ENCODE measurements at places on chromosomes 5 and 9.

DNA sequence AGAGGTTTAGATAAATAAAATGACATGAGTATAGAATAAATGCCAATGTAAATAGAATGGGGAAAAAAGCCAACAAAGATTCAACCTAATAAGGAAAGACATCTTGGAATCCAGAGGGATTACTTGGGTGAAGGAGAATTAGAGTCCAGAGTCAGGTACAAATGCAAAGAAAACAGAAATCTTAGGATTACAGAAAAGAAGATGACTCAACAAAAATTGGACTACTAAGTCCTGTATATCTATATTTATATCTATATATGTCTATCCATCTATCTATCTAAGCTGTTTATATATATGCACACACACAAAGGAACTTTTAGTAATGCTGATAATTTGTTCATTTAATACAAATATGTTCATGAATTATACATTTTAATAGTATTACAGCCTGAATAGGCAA is 27.6 kb downstream of the FAM174A start:
- no peak for DNase-seq

- DNase-seq, result no peak
Observed at GRCh38 chr5:150119421-150120061, 33.2 kb upstream of the CSF1R start.

GRCh38 chr5:161676103-161676502 is 9.4 kb upstream of the GABRA6 start:
- peak; percentile 24 for DNase-seq

- DNase-seq, result no peak
Observed at GRCh38 chr9:113978725-113979342, 99.3 kb downstream of the AMBP start.

DNA sequence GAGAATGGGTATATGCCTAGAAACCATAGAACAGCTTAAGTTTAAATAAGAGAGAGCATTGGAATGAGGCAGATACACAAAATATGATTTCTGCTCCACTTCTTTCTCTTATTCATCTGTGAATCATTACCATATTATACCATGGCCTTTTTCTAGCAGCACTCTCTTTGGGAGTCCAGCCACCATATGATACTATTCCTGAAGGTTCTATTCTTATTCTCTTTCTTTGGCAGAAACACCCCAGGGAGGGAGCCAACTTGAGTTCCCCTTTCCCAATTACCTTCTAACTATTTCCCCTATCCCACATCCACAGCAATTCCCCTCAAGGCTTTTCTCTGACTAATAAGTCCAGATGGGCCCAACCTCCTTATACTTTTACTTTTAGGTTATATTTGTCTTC is 55.9 kb downstream of the NDUFAF2 start:
- DNase-seq, result peak; percentile 9

GRCh38 chr5:16918156-16918555 is 17.9 kb downstream of the MYO10 start:
- no peak for DNase-seq

DNA sequence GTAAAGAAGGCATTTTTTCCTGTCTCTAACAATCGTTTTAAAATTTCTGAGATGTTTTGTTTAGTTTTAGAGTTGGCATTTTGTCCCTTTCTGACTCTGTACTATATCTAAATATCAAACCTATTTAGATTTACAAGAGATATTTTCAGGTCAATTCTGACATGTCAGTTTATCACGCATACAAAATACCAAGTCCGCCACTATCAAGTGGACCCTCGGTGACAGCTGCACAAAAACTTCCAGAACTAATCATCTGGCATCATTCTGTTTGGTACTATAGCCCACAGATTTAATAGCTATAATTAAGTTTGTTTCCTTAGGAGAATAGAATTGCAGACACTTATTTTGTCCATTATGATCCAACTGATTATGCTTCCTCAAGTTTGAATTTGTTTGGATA is 1278.2 kb downstream of the CDH12 start:
- no peak for DNase-seq

- DNase-seq, result no peak
Observed at GRCh38 chr5:139930406-139930805, 112.7 kb downstream of the NRG2 start.

DNA sequence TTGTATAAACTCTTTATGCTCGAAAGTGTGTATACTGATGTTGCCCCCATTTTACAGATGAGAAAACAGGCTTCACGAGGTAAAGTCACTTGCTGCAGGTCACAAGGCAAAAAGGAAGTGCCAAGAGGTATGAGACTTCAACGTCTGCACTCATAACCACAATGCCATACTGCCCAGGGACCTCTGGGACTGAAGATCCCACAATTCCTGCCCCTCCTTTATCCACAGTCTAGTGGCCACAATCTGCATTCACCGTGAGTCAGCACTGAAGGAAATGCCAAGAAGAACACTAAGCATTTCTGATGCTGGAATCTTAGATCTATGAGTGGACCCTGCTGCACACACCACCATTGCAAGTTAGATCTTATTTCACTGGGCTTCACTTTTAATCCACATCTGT is 37.3 kb downstream of the MED27 start:
- peak; percentile 96 for DNase-seq

- no peak for DNase-seq
Observed at GRCh38 chr5:178198706-178199105, 5.6 kb upstream of the HNRNPAB start.
